ENCODE measurements at places on chromosomes 6 and 20. TPM values are rescaled to one million over a fixed set of nuclear protein-coding genes. Genes with fewer than 3 reads are reported as not detected.

The SLC18B1 gene
- total RNA-seq: 10.7 TPM

The PKHD1 gene
- not detected for total RNA-seq

The OR2B6 gene
- not detected for total RNA-seq

The CCM2L gene
- total RNA-seq: 12.3 TPM

The CRISP1 gene
- not detected for total RNA-seq

The MRPS10 gene
- total RNA-seq: 47.9 TPM

Data from mammary microvascular endothelial cell (primary cell).